ENCODE measurements at places on chromosomes 6 and 20. TPM values are rescaled to one million over a fixed set of nuclear protein-coding genes. Genes with fewer than 3 reads are reported as not detected.

Gene ZBP1
- total RNA-seq: 1.5 TPM

Gene PRSS35
- total RNA-seq: not detected

Gene OVOL2
- total RNA-seq: not detected

Gene TMC2
- total RNA-seq: not detected

Gene TRIM31
- not detected for total RNA-seq

DNA sequence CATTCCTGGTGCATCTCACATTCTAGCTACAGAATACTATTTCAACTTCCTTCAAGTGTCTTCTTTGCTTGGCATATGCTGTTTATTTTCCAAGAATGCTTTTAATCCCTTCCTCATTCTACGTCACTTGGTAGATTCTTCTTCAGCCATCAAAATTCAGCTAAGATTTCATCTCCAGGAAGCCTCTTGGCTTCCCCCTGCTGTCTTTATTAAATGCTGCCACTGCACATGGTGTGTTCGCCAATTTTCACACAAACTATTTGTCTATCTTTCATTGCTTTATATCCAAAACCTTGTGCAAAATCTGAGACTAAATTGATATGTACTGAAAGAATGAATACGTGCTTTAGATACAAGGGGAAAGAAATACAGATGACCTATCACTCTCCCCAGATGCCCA, 253.0 kb downstream of the RFPL4B start:
- no peak for DNase-seq

- no peak for DNase-seq
Observed at GRCh38 chr6:159919011-159919511, 28.3 kb downstream of the MAS1 start.

- DNase-seq: no peak
Observed at GRCh38 chr6:128238225-128238624, 282.2 kb downstream of the PTPRK start.

DNA sequence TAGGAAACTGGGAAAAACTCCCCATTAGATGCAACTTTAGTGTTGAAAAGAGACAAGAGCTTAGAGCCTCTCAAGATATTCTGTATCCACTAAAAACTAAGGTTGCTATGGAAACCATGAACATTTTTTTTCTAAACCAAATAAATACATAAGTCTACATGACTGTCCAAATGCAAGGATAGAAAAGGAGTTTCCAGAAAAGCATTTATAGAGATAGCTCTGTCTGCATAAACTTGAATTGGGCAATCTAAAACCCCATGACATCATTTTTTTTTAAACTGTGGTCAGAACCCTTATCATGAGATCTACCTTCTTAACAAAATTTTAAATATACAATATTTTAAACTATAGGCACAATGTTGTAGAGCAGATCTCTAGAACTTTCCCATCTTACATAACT, 36.4 kb upstream of the FAM83B start:
- no peak for DNase-seq

DNA sequence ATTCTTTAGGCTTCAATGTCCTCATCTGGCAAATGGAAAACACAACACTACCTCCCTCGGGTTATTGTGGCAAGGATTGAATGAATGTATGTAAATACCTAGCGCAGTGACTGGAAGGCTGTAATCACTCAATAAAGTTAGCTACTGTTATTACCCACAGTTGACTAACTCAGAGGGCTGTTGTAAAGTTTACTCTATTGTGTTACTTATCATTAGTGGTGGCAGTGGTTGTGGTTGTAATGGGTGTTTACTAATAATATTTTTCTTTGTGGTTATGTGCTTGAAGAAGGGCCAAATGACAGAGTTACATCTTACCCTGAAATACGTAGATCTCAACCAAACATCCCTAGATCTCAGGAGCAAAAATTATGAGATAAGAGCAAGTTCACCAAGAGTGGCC, 42.0 kb upstream of the PXDC1 start:
- no peak for DNase-seq

DNA sequence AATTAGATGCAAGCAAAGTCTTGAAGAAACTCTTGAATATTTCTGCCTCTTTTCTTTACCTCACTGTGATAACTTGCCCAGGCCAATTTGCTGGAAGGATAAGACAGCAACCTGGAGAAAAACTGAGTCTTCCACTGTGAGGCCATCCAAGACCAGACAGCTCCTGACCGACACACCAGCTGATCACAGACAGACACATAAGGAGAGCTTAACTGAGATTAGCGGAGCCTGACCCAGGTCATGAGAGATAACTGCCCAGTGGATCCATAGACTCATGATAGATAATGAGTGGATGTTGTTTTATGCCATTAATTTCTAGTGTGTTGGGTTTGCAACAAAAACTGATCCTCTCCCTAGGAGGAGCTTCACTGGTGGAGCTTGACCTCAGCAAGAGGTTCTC, 64.4 kb upstream of the NOX3 start:
- DNase-seq: no peak

- DNase-seq: no peak
Observed at GRCh38 chr6:4907602-4908001, 96.2 kb downstream of the RPP40 start.

DNA sequence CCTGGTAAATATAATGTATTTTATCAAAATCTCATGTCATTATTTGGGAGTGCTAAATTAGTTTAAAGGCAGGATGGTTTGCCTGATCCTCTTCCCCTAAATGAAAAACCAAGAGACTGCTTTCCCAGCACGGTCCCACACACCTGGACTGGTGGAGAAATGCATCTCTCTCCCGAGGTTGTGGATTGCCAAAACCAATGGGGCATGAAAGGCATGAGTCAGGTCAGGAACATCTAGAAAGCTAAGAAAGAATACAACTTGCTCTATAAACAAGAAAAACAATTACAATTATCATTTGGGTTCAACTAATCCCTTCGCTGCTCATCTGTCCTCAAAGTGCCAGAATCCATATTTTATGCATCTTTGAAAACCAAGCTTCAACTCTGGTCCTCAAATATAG, 308.3 kb upstream of the IRAK1BP1 start:
- no peak for DNase-seq

DNA sequence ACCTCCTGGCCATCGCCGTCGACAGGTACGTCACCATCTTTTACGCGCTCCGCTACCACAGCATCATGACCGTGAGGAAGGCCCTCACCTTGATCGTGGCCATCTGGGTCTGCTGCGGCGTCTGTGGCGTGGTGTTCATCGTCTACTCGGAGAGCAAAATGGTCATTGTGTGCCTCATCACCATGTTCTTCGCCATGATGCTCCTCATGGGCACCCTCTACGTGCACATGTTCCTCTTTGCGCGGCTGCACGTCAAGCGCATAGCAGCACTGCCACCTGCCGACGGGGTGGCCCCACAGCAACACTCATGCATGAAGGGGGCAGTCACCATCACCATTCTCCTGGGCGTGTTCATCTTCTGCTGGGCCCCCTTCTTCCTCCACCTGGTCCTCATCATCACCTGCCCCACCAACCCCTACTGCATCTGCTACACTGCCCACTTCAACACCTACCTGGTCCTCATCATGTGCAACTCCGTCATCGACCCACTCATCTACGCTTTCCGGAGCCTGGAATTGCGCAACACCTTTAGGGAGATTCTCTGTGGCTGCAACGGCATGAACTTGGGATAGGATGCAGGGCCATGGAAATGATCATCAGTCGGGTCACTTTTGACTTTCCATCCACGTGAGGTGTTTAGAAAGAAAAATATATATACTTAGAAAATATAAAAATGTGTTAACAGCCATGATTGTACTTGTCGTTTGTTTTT, 868 bp downstream of the MC3R start:
- peak; percentile 27 for DNase-seq
